ENCODE measurements at places on chromosomes 11 and 22.
A peak's percentile ranks its signal among the peaks of the same experiment; 100 is the strongest.

GRCh38 chr11:65554842-65555430 lies 3.2 kb downstream of the LTBP3 start:
- DNase-seq: no peak

DNA sequence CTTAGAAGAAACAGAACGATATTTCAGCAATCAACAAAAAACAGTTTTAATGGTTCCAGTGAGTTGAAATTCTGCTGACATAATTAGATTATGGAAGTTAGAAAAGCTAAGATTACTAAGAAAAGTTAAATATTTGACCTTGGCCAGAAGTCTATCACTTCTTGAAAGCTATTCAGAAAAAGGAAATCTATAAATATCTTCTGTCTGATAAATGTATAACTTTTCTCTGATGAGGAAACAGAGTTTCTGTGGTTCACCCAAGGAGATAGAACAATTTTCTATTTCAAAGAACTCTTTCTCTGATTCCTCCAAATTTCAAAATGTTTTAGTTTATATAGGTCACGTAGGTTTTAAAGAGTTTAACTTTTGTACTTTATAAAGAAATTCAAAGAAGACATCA lies 438.4 kb upstream of the CHORDC1 start:
- no peak for DNase-seq

DNA sequence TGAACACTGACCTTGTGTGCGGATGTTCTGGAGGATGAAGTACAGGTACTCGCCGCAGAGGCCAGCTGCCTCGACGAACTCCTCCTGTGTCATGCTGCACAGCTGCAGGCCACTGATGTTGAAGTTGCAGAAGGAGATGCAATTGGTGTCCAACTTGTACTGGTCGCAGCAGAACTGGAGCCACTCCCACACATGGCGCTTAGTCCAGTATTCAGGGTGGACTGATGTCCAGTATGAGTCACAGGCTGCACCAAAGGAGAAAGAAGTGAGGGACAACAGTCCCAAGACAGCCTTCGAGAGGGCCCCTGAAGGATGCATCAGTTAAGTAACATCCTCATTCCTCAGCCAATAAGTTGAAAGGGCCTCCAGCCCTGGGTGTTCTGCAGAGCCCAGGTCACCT lies 20.1 kb downstream of the ELF5 start:
- no peak for DNase-seq

DNA sequence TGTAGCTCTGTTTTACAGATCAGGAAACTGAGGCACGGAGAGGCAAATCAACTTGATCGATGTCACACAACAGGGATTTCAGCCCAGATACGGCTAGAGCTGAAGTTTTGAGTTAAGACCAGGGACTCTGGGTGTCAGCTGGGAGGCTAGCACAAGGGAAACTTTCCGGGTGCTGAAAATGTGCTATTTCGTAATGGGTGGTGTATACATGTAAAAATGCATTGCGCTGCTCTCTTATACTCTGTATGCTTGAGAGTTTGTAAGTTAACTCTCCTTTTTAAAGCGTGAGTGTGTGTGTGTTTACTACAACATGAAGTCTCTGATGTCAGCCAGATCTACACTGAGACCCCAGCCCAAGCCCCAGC lies 227.6 kb downstream of the MN1 start:
- DNase-seq: no peak

DNA sequence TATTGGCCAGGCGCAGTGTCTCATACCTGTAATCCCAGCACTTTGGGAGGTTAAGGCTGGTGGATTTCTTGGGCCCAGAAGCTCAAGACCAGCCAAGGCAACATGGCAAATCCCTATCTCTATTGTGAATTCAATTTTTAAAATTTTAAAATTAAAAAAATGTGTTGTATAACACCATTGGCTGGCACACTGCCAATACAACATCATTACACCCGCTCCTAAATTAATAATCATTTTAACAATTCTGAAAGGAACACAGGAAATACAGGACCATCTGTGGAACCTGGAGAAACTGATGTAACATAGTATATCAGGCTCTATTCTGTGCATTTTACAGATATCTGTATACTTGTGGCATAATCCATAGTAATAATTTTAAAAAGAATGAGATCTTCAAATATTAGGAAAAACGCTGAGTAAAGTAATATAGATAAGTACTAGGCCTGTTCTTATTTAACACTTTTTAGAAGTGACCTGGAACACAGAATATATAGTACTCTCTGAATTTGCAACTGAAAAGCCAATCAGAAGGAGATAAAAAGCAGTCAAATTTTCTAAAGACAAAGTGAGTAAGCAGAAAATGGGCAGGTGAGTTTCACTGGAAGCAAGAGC lies 124.3 kb downstream of the APOL5 start:
- DNase-seq: no peak

DNA sequence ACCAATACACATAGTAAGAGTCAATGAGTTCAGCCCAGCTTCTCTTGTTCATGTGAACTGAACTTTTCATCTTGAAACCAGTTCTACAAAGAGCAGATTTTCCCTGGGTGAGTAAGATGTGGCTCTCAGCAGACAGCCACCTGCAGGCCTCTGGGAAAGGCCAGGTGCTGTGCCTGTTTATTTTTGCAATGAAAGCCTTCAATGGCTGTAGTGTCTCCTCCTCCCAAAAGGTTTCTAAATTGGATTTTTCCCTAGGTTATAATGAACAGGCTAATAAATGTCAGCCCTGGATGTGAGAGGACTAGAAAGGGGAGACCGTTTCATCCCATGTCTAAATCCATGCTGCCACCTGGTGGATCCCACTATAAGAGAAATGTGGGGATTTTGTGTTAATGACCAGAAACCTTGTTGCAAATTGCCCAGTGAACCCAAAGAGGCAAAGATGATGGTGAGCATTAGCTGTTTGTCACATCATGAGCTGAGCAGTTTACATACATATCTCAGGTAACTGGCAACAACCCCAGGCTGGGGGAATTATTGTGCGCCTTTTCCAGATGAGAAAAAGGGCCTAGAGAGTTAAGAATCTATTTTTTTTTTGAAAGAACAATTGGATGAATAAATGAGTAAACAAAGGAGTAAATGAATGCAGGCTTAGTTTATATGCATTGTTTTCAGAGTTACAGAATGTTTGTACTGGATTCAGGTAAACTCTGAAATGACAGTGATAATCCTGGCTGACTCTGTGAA lies 12.7 kb downstream of the C11orf91 start:
- DNase-seq: peak; percentile 56

DNA sequence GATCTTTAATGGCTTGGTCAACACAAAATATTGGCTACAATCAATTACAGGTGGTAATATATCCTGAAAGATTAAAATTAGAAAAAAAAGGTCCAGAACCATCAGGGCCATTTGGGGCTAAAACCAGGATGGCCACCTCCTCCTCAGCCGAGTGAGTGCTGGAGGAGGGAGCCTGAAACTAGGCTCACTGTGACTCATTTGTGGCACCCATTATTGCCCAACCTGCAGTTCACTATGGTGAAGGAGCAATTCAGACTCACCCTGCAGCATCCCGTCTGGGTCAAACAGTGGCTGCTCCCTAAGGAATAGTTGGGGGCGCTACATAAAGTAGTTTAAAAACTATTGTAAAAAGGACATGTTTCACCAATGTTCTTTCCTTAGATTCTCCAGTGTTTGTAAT lies 60.7 kb downstream of the GLYATL1 start:
- no peak for DNase-seq

DNA sequence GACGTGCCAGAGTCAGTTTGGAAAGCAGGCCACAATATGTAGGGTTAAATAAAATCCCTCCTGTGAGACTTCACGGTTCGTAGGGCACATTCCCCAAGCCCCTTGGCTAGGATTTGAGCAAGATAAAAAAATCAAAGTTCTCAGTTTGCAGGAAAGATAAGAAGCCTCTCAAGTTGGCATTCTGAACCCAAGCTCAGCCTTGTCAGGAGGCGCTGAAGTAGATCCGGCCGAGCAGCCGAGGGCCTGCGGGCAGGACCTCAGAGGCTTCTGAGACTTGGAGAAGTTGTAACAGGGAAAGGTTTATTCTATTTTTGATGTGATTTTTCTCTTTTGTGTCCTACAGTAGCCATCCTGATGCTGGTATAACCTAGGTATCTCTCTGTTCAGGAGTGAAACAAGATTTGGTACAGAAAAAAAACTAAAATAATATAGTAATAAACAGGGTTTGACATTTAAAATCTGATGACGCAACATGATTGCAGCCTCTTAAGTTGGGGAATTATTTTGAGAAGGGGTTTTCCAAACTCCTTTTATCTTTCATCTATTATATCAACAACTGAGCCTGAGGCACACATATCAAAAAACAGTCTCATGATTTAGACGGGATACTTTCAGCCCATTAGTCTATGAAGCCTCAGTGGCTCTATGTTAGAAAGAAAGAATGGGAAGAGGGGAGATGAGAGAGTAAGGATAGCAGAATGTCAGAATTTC lies 10.1 kb downstream of the PATE2 start:
- no peak for DNase-seq

DNA sequence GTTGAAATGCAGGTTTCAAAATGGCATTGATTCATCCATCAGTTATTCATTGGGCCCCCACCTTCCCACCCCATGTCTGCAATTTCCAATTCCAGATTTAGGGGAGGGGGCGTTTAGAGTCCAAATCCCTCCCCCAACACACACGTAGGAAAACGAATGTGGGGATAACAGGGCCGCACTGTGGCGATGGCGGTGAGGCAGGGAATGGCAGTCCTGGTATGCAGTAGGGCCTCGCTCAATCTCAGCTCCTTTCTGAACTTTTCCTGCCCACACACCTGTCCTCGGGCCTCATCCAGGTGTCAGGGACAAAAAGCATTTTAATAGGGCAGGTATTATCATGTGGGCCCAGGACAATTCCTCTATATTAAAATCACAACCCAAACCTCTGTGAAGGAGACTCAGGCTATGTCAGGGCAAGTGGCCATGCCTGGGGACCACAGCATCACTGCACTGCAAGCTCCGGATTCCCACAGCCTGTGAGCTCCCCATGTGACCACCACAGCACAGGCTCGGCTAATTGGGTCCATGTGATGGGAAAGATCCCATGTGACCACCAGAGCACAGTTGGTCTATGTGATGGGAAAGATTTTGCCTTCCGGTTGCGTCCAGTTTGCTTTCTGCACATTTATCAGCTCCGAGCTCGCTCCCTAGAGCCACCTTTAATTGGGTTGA lies 44.5 kb downstream of the RTL6 start:
- DNase-seq: no peak

DNA sequence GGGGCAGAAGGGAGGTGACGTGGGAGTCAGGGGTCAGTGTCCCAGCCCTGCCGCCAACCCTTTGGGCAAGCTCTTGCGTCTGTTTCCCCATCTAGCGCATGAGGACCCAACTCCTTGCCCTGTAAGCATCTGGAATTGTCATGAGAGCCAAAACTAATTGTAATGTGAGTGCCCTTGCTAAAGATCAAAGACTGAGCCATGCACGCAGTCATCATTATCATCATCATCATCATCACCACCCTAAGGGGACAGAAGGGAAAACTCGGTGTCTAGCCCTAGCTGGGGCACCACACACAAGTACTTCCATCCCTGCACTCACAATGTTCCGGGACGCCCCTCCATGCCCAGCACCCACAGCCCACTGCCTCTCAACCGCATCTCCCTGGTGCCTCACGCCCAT lies 2.5 kb downstream of the LIF start:
- no peak for DNase-seq

GRCh38 chr11:120912504-120912903 lies 111.4 kb upstream of the TBCEL start:
- no peak for DNase-seq

- no peak for DNase-seq
Measured at GRCh38 chr11:57179681-57180080, 2.1 kb upstream of the LRRC55 start.

All from fibroblast of skin of left quadriceps (primary cell).